ENCODE measurements at places on chromosomes 3 and 15.

GRCh38 chr15:69820819-69821218 is 276.9 kb downstream of the TLE3 start:
- DNase-seq: no peak

GRCh38 chr15:63462088-63462487 is 42.3 kb upstream of the USP3 start:
- no peak for DNase-seq

DNA sequence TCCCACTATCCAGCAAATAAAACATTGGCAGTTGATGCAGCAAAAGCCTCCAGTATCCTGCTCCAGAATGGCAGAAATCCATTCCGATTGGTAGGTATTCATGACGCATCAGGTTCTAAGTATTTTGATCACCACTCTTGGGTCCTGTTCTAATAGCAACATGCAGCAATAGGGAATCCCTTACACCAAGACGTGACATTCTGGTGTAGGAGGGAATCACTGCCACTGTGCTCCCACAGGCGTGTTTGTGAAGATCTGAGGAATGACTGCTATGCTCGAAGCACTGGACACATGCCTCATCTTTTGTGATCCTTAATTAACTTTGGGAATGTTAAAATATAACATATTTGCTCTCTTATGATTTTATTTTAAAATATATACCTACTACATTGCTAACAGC is 552.9 kb downstream of the MECOM start:
- DNase-seq: no peak

- DNase-seq: no peak
Observed at GRCh38 chr3:197936819-197937384, 13.1 kb upstream of the RPL35A start.

DNA sequence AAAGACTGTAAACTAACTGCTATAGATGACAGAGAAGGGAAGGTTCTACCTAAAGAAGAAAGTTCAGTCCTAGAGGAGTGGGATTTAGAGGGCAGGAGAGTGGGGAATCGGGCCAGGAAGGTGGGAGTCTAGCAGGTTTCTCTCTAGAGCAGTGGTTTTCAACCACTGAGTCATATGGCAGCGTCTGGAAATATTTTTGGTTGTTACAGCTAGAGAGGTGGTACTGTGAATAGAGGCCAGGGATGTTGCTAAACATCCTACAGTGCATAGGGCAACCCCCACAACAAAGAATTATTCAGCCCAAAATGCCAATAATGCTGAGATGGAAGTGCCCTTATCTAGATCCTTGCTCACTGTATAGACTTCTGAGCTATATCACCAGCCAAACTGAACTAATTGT is 28.7 kb downstream of the ATP1B3 start:
- DNase-seq: no peak

DNA sequence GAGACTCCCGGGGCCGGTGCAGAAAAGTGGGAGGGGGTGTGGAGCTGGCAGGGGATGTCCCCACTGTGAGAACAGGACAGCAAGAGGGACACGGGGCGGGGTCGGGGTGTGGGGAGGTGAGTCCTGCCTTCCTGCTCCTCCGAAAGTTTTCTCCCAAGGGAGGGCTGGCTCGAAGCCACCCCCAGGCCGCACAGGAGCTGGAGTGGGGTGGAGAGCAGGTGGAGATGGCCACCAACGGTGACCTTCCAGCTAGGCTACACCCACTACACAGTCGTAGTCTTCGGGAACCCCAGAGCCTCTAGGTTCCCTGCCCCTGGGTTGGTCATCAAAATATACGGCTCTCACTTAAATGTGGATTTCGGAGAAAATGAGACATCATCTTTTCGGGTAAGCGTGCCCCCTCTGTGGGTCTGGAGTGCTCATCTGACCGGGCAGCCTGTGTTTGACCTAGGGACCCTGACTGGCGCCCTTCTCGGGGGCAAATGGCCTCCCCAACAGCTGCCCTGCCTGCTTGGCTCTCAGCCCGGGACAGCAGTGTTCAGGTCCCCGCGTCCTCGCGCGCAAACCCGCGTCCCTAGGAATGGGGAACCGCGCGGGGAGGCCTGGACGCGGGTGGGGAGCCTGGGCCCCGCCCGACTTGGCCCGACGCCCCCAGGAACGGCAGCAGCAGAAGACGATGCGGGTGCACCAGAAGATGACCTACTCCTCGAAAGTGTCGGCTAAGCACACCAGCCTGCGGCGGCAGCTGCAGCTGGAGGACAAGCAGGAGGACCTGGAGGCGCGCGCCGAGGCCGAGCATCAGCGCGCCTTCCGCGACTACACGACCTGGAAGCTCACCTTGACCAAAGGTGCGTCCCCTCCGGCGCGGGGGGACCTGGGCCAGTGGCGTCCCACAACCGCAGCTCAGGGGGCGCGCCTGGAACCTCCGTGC is 21.2 kb downstream of the CFAP100 start:
- DNase-seq: no peak

- DNase-seq: no peak
Observed at GRCh38 chr15:56016281-56016680, 22.9 kb upstream of the NEDD4 start.

DNA sequence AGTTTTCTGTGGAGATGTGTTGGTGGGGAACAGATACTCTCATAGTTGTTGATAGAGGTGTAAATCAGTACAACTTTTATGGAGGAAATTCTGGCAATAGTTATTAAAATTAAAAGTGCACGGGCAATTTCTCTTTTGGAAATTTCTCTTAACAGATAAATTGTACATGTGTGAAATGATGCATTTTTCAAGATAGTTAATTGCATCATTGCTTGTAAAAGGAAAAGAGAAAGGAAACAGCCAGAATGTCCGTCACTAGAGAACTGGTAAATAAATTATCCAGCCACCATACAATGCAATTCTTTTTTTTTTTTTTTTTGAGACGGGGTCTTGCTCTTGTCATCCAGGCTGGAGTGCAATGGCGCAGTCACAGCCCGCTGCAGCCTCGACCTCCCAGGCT is 14.2 kb downstream of the ZNF710 start:
- DNase-seq: no peak

GRCh38 chr15:67839499-67839928 is 331 bp downstream of the RNU6-1 start:
- DNase-seq: no peak

- peak; percentile 65 for DNase-seq
Observed at GRCh38 chr15:99682455-99682854, 50.8 kb downstream of the LYSMD4 start.

DNA sequence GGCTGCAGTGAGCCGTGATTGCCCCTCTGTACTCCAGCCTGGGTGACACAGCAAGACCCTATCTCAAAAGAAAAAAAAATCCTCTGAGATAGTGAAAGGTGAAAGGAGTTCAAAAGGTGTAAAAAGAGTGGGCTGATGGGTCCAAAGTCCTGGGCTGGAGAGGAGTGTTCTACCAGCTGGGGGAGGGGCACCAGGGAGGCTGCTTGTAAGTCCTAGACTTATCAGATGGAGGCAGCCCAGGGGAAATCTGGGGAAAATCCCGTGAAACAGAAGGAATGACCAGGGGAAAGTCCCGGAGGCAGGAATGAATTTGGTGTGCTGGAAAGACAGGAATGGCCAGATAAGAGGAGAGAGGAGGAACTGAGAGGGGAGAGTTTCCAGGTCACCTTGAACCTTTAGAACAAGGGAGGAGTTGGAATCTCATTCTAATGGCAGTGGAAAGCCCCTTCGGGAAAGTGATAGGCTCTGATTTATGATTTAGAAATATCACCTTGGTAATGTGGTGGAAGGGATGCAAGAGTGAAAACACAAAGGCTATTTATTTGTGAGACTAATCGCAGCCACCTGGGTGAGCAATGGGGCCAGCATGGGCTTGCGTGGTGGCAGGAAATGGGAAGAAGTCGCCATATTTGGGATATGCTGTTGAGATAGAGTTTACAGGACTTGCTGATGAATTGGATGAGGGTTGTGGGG is 23.4 kb upstream of the PPP4R2 start:
- DNase-seq: no peak

- DNase-seq: no peak
Observed at GRCh38 chr3:19342389-19342788, 194.1 kb downstream of the KCNH8 start.

DNA sequence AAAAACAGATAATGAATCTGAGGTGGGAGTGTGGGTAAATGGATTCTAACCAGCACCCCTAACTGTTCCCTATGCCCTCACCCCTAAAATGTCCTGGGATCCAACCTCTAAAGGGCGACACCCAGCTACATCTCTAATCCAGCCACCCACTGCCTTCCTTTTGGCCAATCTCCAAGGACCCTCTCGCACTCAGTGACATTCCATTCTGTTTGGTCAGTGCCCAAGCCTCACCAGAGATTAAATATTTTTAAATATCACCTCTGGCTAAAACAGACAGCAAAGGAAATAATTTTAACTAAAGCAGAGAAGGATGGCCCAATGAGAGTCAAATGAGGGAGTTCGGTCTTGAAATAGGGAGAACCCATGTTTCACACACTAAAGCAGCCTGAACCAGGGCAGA is 19.9 kb upstream of the SCN10A start:
- DNase-seq: no peak

GRCh38 chr3:17154941-17155340 is 270.2 kb downstream of the PLCL2 start:
- no peak for DNase-seq

DNA sequence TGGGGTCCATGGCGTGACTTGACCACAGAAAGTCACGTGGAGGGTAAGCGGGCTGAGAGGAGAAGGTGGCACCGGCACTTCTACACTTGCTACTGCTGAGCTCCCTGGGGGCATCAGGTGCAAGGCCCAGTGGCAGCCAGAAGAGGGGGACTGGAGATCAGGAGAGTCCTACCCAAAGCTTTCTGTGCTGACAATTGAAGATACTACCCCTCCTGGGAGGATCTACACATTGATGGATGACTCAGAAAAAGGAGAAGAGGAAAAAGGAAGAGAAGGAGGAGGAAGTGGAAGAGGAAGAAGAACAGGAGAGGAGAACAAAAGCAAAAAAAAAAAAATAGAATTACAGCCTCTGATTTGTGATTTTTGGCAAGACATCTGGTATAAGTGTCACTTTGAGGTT is 41.2 kb downstream of the MYO5C start:
- no peak for DNase-seq

DNA sequence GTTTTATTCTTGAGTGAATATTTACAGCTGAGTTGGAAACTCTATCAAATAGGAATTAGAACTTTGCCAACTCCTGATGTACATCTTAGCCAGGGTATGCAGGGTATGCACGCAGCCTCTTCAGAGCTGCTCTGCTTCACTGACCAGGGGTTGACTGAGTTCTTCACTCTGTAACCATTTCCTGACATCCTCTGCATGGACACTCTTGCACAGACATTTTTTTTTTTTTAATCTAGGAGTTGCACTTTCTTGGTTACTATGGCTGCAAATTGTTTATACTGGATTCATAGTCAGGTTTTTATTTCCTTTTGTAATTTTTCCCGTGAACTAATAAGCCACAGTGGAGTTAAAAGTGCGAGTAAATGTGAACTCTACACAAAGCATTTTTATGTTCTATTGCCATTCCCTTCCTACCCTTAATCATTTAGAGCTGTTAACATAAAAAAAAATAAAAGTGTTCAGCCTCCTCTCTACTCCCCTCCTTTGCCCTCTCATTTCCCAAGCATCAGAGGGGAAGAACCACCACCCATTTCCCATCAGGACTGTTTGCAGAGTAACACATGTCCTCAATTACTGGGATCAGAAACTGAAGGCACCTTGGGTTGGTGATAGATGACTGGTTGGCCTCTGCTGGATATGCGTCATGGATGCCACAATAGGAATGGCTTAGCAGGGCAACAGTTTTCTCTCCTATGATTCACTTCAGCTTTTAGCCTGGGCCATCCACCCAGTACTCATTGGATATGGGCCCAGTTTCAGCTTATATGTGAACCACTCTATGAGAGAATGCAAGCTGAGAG is 54.0 kb downstream of the DUT start:
- peak; percentile 98 for DNase-seq

DNA sequence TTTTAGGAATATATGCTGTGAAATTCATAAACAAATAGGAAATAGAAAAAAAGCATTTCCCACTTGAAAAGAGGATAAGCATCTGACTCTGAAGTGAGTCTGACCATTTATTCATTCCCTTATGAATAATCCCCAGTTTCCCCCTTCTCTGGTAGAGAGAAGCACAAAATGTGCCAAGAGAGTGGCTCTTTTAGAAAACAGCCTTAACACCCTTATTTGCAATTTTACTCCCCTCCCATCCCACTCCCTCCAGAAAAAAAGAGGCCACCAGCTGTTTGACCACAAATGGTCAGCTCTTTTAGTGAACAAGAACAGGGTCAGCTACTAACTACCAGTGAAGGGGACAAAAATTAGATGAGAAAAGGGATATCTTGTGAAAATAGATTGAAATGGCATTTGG is 184.5 kb upstream of the ADAMTS9 start:
- DNase-seq: no peak

DNA sequence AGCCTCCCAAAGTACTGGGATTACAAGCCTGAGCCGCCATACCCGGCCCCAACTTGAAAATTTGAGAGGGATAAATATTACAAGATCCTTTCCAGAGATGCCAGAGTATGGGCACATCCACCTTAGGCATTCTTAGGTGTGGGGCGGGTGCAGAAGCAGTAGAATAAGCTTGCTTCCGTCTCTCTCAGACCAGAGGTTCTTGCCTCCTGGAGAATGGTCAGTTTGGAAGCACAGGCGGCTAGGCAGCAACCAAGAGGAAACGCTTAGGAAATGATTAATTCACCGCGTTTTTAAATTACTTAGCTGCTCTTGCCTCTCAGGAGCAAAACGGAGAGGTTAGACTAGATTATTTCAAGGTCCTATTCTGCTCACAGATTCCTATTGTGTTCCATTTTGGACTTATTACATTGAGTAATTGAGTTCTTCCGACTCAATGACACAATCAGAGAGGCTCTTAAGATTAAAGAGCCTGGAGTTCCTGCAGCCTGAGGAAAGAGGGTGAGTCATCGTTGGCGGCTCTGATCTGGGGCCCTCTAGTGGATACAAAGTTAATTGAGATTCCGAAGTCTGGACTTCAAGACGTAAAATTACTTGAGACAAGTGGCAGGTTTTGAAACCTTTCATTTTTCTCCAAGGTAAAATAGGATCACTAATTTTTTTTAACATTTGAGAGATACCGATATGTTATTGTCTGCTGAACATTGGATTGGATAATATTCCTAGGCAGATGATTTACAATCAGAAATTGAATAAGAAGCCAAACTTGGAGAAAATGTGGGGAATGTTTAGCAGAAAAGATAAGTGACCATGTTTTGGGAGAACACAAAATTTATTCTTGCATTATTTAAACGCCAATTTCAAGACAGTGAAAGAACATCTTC is 5.8 kb upstream of the TOPAZ1 start:
- DNase-seq: peak; percentile 80

DNA sequence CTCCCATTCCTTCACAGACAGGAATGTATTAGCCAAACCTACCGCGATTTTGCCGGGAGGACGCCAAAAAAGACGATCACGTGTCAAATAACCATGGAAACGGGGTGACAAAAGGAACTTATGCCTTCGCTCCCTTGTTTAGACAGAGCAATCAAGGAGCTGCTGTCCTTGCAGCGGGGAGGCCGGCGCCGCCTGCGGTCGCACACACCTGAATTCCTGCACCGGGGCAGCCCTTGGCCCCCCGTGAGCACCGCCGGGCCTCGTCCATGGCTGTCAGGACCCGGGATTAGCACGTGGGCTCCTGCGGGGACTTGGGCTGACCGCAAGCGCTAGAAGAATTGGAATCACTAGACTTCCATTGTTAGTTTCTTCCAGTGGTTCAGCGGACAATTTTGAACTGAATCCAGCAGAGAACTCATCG is 193.1 kb downstream of the SHQ1 start:
- DNase-seq: no peak

Data from stromal cell of bone marrow (primary cell).